ENCODE measurements at places on chromosomes 6 and 20.

GRCh38 chr20:17961587-17961940 lies 7.0 kb downstream of the SNX5 start:
- DNase-seq = no peak

- DNase-seq = no peak
These were observed 101.0 kb upstream of the MPC1 start for GRCh38 chr6:166483573-166484250.

GRCh38 chr6:170208182-170208601 lies 82.7 kb downstream of the DLL1 start:
- DNase-seq = no peak

- DNase-seq = no peak
These were observed 100.5 kb downstream of the PDE10A start for GRCh38 chr6:165562421-165563090.

DNA sequence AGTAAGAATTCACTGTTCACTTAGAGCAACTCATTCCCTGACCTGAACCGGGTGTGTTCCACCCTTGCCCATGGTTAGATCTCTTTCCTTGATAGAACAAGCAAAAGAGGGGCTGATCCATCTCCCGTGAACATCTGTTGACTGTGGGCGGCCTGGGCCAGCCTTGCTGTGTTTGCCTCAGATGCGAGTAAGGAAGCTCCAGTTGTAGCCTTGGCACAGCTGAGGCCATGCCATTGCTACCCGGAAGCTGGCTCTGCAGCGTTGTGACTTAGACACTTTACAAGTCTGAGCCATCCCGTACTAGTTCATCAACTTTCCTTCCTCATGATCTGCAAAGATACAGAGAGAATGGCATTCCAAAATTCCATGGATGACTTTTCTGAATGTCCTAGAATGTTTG lies 139.0 kb downstream of the MAP3K4 start:
- DNase-seq = no peak

- no peak for DNase-seq
These were observed 367.2 kb upstream of the SPTLC3 start for GRCh38 chr20:12641619-12642018.
